ENCODE measurements at places on chromosomes 6 and 20.

- DNase-seq = no peak
Measured at GRCh38 chr6:79571030-79571367, 33.8 kb upstream of the LCA5 start.

DNA sequence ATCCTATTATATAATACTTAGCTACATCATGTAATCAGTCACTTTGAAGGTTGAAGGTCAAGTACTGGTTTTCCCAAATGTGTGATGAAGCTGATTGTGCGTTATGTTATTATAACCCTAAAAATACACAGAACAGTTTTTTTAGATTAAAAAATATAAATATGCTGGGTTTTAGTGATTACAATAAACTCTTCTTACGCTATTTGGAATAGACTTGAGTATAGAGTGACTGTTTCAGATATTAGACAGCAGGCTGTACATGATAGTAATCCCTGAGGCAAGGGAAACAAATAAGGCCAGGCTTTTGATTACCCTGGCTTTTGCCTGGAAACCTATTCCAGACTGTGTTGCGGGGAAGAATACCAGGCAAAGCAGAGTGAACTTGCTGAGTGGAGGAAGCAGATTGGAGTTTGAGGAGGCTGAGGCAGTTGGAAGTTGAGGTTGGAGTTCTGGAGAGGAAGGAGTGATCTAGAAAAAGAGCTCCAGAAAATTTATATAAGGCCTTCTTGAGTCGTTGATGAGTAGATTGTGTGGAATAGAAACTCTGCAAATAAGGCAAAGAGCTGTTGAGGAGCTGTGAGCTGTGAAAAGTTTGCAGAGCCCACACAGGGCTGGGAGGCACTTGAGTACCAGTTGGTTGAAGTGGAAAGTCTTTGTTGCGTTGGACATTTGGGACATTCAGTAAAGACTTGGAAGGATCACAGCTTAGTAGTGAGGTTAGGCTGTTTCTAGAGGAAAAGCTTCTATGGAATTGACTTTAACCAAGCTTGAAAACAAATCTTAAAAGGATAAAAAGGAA, 26.4 kb downstream of the MAP3K4 start:
- DNase-seq = no peak

DNA sequence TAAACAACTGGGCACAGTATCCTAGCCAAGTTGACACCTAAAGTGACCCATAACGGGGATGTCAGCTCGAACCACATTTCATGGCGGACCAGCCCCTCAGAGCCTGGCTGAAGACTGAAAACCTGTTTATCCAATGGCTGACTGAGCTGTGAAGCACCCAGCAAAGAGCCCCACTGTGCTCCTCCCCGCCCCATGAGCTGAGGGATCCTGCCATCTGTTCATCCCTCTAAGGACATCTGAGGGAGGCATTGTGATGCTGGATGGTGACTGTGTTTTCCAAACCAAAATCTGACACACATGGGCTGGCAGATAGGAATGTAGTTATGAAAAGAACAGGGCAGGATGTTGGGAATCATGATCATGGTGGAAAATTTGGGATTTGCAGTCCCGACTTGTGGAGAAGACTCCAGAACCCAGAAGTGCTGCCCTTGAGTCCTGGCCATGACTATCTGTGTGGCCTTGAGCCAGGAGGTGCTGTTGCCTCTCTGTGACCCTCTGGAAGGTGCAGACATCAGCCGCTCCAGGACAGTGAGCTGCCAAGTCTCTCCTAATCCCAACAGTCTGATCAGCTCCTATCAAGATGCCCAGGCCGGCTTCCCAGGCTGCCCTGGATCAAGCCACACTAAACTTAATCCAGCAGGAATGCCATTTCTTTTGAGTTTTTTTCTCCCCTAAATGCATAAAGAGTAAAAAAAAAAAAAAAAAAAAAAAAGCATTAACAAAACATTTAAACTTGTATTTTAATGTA, 5.7 kb downstream of the EDN3 start:
- DNase-seq = no peak

- no peak for DNase-seq
Measured at GRCh38 chr6:4935486-4935885, 68.4 kb downstream of the RPP40 start.

- no peak for DNase-seq
Measured at GRCh38 chr20:37896932-37897548, 5.9 kb upstream of the VSTM2L start.

DNA sequence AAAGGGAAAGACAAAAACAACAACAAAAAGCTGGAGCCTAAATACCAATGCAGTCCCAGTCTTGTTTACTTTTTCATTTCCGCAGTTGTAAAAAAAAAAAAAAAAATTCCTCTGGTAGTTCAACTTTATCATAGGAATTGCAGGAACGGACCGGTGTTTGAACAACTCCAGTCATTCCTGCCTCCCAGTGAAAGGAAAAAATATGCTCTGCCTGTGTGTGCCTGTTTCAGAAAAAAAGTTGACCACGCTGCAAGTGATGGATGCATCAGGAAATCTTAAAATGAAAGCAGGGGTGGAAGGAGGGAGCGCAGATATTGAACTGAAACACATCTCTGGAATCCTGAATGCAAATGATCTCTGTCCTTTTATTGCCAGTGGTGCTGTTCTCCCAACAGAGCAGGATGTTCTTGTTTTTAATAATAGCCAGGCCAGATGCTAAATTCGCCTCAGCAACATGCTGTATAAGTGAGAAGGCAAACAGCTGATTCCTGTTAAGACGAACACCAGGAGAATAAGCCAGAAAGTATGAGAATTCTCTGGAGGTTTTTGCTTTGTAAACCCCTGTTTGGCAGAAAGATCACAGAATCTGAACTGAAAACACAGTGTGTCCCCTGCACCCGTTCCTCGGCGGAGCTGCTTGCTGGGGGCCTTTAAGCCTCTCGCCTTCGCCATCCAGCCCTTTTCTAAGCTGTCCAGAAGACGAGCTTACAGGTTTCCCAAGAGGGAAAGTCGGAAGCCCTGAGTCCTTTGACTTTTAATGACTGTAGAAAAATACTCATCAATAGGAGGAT, 178.4 kb upstream of the SUPT3H start:
- no peak for DNase-seq

- DNase-seq = no peak
Measured at GRCh38 chr6:156344491-156344890, 432.7 kb upstream of the ARID1B start.

GRCh38 chr20:58765780-58766179, 73.2 kb downstream of the NPEPL1 start:
- no peak for DNase-seq

GRCh38 chr20:45087097-45087790, 13.7 kb downstream of the KCNS1 start:
- DNase-seq = no peak

- no peak for DNase-seq
Measured at GRCh38 chr6:121451250-121451649, 15.8 kb downstream of the GJA1 start.

DNA sequence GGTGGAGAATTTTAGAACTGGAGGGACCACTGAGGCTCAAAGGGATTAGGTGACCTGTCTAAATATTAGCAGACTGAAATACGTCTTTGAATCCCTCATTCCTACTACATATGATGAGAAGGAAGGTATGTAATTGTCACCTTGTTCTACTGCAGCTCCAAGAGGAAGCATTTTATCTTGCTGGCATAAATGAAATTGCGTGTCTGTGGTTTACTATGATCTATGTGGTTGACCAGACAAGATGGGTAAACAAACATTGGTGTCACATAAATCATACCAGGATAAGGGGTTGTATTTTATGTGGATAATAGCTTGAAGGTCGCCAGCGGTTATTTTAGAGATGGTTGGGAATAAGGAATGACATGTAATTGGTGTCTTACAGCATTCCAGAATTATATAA, 78.2 kb downstream of the LAMA4 start:
- no peak for DNase-seq

DNA sequence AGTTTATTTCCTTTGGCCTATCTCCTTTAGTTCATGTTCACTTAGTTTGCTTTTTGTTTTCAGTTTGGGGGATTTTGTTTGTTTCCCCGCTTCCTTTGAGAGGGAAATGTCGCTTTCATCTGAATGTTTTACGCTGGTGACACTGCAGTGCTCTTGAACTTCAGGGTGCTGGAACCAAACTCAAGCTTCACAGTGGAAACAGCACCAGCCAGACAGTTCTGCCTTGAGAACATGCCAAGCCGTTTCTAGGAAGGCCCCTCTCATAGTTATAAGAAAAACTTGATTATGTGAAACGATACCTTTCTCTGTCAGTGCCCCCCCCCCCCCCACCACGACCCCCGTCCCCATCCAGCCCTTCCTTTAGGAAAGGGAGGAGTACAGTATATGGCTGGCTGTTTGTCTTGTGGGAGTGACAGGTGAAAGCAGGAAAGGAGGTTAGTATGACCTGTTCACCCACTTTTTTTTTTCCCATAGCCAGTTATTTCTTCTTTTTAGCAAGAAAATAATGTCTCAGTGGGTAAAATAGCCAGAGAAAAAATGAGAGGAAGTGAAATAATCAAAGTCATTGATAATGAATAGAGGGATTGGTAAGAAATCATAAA, 130.1 kb downstream of the LRRC1 start:
- no peak for DNase-seq

DNA sequence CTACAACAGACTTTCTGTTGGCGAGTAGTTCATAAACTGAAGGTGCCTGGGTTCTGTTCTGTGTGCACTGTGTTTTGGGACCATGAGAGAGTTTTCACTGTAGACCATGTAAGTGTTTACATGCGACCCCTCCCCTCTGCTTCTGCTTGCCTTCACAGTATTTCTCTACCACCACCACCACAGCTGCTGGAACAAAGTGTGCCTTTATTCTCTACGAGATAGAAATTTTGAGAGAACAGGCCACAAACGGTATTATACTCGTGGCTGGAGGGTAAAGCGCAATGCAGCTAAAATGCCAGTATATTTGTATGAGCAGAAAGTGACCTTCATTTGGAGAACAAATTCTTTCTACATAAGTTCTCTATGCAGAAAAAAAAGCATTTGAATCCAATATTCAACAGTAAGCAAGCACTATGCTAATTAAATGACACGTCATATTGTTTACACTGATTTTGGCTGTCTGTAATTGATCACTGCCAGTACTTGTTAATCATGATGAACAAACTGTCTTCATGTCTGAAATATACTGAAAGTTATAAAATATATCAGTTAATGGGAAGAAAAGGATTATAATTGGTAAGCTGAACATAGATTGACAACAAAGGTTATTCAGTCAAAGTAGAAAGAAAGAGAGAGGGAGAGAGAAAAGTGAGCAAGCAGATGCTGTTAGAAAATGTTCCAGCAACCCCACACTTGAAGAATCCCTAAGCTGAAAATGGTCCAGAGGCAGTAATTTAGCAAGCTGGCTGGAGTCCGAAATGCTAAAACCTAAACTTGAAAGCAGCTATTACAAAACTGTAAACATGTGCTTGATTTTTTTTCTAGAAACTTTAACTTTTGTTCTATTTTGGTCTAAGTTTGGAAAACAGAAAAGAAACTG, 8.8 kb downstream of the CLDN20 start:
- DNase-seq = no peak

DNA sequence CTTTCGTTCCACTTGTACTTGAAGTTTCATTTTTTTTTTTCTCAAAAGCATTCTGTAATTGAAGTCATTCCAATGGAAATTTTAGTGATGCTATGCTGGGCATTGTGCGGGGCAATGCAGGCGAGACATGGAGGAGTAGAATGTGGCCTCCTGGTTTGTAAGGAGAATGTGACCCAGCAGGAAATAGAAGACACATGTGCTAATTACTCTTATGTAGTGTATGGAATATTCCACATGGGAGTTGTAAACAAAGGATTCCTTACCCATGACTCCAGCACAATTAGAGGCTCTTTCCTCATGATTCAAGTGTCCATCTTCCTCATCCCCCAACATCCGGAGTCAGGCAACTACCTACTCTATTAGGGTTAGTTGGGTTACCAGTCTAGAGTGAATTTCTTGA, 14.9 kb upstream of the RFPL4B start:
- DNase-seq = no peak

- DNase-seq = no peak
Measured at GRCh38 chr6:105691971-105692370, 289.1 kb upstream of the PREP start.

DNA sequence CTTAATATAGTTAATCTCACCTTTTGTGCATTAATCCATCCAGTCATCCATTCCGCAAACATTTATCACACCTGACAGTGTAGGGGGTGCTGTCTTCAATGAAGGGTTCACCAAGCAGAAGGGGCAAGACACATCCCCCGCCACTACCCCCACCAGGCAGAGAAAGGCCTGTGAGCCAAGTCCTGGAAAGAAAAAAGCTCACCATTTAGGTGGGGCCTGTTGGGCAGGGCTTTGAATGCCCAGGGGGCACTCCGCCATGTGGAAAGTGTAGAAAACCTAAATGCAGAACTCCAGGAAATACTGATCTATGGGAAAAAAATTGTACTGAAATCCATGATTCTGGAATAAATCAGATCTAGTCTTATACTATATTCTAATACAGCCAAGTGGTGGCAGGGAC, 4.8 kb upstream of the STX16 start:
- no peak for DNase-seq

DNA sequence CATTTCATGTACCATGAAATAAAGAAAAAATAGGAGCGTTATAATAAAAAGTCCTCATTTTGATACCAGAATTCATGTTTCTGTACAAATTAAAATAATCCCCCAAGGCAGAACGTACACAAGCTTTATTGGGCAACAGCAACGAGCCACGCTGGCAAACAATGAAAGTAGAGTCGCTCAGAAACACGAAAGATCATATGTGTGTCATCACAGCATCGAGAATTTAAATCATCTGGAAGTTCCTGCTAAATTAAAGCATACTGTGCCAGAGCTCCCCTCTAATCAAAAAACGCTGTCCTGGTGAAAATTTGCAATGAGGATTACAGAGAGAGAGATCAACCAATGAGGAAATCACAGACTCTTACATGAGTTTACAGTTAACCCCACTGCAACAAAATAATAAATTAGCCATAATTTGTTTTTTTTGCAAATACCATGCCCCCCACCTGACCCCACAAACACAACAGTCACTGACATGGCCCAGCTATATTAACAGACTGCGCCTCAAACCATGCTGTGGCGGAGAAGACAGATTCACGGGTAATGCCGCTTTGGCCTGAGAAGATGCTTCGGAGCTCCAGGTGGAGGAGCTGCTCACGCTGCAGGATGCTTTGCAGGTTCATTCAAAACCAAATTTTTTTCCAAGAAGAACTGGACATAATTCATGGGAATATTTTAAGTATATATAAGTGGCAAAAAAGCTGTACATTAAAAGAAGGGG, 54.3 kb upstream of the NFATC2 start:
- DNase-seq = no peak

- no peak for DNase-seq
Measured at GRCh38 chr6:149458196-149458595, 26.6 kb downstream of the ZC3H12D start.

DNA sequence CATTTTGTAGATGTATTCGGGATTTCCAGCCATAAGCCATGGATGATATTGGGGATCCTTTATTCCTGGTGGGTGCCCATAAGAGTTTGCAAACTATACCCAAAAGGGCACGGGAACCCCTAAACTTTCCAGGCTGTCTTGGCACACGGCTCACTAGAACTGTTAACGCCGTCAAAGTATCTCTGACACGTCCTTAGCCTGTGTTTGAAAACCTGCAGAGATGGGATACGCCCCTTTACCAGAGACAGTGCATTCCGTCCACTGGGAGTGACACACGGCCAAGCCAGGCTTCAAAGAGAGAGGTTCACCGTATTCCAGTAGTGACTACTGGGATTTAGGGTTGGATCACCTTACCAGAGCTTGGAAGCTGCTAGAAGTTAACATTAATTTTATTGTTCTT, 95.0 kb downstream of the THBS2 start:
- DNase-seq = no peak

- DNase-seq = no peak
Measured at GRCh38 chr6:22421198-22421597, 124.4 kb upstream of the PRL start.

GRCh38 chr6:30554962-30555815, 1.1 kb downstream of the GNL1 start:
- DNase-seq = peak; percentile 29

Measured in tibial nerve (tissue), 4 donors.